Mammary epithelial cell (primary cell): ENCODE measurements at places on chromosomes 6 and 20. TPM values are rescaled to one million over a fixed set of nuclear protein-coding genes. Genes with fewer than 3 reads are reported as not detected.

The HMGCLL1 gene
- total RNA-seq = 1.2 TPM

The MRAP2 gene
- total RNA-seq = 0.40 and 0.54 TPM in 2 replicates

The MBOAT1 gene
- total RNA-seq = 2.3 TPM

The MMP24 gene
- 6.8 TPM for total RNA-seq

The TFAP2A gene
- 112 and 123 TPM in 2 replicates for total RNA-seq

The PCMT1 gene
- 124 and 129 TPM in 2 replicates for total RNA-seq

The RWDD2A gene
- 2.6 and 4.0 TPM in 2 replicates for total RNA-seq

The XKR7 gene
- not detected for total RNA-seq
